ENCODE measurements at places on chromosomes 6 and 20.

GRCh38 chr20:1569415-1569881 is 11.9 kb upstream of the SIRPD start:
- DNase-seq = peak; percentile 26

DNA sequence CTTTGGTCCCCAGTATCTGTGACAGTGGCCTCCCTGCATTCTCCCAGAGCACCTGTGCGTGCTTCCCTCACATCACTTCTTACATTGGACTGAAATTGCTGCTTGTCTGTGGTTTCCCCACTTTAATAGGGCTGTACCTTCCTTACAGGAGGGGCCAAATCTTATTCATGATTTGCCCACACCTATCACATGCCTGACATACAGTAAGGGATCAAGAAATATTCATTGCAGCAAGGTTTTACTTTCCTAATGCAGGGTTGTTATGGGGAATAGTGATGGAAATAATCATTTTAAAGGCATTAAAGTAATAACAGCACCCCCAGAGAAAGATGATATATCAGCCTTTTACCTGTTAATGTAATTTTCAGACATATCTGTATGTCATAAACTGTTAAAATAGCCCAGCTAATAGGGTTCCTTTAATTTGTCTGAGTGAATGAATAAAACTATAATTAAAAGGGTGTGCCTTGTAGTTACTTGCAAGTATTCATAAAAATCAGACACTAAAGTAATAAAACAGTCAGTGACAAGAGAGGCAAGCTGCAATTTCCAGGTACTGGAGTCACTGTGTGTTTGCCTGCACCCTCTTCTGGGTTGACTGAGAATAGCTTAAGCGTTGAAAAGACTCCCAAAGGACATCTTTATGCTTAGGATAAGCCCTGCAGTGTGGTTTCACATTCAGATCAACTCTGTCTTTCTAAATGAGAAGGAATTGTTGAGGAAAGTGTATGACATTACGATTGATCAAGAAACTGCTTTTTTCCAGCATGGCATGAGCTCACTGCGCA is 182.7 kb downstream of the PHACTR1 start:
- no peak for DNase-seq

DNA sequence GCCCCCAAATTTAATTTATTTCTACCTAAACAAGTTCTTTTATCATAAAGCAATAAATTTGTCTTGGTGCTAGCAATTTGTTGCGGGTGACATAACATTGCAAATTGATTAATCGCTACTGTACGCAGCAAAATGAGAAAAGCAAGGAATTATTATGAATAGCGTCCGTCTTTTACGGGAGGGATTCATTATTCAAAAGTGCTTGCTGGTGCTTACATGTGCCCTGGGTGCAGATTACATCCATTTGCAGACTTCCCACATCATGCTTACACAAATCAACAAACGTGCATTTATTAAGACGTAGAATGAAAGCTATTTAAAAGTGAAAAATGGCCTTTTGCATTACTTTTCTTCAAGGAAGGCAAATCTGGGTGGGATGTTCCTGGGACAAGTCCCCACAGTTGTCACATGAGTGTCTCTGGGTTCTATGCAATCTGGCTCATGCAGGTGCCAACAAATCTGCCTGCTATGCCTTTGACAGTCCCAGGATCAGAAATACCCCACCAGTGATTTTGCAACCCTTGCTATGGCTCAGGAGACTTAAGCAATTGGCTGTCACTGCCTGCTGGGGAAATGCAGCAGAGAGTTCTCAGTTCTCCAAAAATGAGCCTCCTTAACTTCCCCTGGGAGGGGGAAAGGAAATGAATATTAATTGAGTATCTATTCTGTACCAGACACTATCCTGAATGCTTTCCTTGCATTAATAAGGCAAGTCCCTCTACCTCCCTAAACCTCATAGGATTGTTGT is 30.1 kb upstream of the MAFB start:
- DNase-seq = no peak

GRCh38 chr20:22241609-22242008 is 342.8 kb downstream of the FOXA2 start:
- DNase-seq = no peak

- peak; percentile 94 for DNase-seq
These were observed 239.5 kb downstream of the SLC24A3 start for GRCh38 chr20:19451923-19452295.
